ENCODE measurements at places on chromosomes 13 and 19.
A peak's percentile ranks its signal among the peaks of the same experiment; 100 is the strongest.

DNA sequence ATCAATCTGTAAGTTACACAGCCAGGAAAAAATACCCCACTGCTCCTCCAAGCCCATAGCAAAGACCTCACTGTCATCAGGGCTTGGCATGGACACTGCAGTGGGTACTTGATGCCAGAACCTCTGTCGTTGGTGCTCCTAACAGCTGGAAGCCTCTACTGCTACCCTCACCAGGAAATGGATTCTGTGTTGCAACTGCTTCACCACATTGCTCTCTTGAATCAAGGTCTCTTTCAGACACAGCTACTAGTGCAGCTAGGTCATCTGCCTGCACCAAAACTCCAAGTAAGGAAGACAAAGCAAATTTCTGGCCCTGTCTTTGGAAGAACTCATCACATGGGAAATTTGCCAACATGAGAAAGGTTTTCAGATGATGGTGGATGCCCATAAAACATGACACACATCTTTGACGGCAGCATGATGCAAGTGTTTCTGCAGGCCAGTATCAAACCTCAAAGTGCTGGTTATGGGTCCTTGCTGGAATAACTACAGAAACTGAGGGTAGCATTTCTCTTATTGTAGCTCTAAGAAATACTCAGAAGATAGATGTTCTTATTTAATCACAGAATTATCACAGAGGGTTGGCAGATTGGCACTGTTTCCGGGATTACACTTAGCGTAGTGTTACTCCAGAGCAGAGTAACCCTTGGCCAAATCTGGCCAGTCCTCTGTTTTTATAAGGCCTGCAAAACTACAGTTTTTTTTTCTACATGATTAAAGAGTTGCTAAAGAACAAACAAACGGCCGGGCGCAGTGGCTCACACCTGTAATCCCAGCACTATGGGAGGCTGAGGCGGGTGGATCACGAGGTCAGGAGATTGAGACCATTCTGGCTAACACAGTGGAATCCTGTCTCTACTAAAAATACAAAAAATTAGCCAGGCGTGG lies 12.9 kb upstream of the PCCA start:
- no peak for DNase-seq

DNA sequence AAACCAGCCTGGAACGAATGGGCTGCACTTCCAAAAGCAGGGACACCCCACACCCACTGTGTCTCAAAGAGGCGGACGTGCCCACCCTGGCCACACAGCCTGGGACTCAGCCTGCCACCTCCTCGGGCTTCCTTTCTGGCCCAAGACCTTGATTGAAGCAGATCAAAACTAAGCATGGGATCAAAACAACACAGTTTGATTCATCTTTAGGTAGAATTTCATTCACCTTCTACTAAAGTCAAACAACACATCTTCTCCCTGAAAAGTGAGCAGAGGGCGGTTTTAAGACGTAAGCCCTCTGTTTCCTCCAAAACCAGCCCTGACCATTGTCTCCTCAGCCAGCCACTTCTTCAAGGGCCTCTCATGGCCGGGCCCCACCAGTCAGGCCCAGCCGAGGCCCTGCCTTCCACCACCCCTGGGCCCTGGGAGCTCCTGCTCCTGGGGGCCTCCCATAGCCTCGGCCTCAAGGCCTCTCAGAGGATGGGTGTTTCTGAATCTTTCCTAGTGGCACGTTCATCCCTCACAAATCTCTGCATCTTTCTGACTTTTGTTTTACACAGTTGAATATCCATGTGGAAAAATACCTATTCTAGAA lies 6.3 kb upstream of the F10 start:
- no peak for DNase-seq

DNA sequence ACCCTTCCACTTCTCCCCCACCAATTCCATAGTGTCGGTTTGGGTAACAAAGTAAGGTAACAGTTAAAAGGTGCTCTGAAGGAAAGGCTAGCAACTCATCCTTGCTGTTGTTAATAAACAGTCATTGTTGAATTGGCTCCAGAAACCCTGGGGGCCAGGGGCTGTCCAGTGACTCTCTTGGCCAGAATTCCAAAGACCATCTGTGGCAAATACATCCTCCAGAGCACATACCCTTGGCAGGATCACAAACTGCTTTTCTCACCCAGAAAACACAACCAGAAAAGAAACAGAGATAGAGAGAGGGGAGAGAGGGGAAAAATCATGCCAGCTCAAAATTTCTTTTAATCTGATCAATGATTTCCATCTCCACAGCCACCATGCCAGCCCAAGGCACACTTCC lies 22.1 kb downstream of the CACNA1A start:
- DNase-seq, result no peak

DNA sequence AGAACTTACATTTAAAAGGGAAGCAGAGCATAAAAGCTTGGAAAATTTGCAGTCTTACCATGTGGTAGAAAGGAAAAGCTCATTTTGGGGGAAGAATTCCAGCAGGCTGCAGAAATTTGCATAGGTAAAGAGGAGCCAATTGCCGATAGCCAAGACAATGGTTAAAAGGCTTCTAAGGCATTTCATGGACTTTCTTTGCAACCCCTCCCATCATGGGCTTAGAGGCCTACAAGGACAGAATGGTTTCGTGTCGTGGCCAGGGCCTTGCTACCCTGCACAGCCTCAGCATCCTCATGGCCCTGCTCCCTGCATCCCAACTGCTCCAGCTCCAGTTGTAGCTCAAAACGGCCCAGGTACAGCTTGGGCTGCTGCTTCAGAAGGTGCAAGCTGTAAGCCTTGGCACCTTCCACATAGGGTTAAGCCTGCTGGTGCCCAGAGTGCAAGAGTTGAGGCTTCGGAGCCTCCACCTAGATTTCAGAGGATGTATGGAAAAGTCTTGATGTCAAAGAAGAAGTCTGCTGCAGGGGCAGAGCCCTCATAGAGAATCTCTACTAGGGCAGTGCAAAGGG lies 420.3 kb downstream of the PCDH17 start:
- DNase-seq, result no peak

DNA sequence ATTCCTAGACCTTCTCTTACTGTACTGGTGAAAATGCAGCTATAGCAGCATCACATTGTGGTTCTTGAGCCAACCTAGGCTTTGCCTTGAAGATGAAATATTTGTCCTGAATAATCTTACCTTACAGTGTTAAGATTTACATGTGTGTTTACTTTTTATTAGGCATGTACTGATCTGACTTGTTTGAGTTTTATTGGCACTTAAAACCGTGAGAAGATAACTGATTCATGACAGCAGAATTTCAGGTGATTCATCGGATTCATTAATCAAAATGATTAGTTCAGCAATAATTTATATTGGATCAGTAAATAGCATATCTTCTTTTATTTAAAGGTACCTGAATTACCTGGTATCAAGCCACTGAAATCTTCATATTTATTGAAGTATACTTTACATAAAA lies 296.3 kb downstream of the KLF5 start:
- DNase-seq, result no peak

GRCh38 chr19:33554821-33555220 lies 33.2 kb upstream of the PEPD start:
- no peak for DNase-seq

- no peak for DNase-seq
Measured at GRCh38 chr13:49683489-49683888, 7.8 kb downstream of the EBPL start.

GRCh38 chr13:84352946-84353345 lies 470.7 kb upstream of the SLITRK1 start:
- DNase-seq, result no peak

- DNase-seq, result peak; percentile 80
Measured at GRCh38 chr19:8578642-8579265, 1.5 kb upstream of the MYO1F start.

DNA sequence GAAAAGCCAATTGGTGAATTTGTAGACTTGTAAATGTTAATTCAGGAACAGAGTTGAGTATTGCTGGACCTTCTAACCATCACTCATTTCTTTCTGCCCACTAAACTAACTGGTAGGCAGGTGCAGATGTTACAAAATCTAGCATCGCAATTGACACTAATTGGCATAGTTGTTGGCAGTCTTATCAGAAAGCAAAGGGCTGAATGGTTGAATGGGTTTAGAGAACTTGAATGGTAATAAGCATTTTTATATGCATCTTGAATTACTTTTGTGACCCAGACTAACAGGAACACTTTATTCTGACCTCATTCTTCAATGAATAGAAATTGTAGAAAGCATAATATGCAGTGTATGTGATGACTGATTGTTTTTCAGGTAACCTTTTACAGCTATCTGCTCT lies 189.1 kb downstream of the GGACT start:
- no peak for DNase-seq

GRCh38 chr13:111518161-111518792 lies 197.8 kb downstream of the TEX29 start:
- DNase-seq, result no peak

DNA sequence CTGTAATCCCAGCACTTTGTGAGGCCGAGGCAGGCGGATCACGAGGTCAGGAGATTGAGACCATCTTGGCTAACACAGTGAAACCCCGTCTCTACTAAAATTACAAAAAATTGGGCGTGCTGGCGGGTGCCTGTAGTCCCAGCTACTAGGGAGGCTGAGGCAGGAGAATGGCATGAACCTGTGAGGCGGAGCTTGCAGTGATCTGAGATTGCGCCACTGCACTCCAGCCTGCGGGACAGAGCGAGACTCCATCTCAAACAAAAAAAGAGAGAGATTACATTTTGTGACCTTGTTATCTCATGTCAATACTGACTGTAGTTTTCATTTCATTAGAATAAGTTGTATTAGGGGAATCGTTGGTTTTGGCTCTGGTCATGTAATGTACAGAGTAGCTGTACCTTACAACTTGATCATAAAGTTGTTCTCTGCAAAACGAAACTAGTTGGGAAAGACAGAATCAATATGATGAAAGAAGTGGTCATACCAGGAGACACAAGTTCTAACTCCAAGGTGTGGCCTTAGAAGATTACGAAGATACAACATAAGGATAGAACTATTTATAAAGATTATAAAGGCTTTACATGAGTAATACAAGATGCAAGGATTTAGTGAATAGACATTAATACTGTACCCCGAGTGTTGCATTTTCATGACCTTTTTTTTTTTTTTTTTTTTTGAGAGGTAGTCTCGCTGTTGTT lies 15.3 kb downstream of the TMEM38A start:
- no peak for DNase-seq

GRCh38 chr13:46232281-46232680 lies 20.6 kb downstream of the LRRC63 start:
- DNase-seq, result no peak

DNA sequence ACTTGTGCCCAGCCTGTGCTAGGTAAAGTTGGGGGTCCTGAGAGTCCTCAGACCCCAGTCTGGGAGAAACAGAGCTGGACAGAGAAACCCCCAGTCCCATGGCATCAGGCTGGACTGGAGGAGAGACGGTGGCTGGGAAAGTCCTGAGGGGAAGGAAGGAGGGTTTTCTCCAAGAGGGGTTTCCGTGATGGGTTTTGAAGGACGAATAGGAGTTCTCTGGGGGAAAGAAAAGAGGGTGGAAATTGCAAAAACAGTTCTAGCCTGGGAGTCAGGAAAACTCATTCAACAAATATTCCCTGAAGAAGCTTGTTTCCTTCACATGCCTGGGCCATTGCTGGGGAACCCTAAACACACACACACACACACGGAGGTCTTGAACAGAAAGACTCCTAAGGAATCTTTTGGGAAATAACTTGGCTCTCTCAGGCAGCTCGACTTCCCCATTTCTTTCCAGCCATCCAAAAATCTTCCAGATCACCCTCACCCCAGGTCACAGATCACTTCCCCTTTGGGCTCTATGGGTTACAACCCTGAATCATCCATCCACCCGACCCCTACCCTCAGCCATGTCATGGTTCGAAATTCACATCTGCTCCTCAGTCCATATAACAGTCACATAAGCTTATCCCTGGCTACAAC lies 47.5 kb downstream of the COLGALT1 start:
- no peak for DNase-seq

DNA sequence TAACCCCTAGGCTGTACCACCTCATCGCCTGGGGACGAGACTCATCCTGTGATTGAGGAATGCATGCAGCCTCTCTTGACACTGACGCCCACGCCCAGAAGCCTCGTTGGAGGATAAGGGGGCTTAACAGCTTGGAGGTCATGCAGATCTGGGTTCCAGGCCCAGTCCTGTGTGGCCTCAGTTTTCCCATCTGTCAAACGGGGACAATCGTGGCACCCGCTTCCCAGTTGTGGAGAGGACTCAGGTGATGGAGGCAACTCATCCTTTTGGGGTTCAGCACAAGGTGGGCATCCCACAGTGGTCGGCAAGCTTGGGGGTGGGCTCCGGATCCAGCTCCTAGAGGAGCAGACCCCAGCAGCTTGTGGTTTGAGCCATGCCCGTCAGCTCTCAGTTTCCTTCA lies 1.4 kb upstream of the LGI4 start:
- DNase-seq, result no peak

- no peak for DNase-seq
Measured at GRCh38 chr13:30415430-30416030, 6.8 kb upstream of the UBE2L5 start.

DNA sequence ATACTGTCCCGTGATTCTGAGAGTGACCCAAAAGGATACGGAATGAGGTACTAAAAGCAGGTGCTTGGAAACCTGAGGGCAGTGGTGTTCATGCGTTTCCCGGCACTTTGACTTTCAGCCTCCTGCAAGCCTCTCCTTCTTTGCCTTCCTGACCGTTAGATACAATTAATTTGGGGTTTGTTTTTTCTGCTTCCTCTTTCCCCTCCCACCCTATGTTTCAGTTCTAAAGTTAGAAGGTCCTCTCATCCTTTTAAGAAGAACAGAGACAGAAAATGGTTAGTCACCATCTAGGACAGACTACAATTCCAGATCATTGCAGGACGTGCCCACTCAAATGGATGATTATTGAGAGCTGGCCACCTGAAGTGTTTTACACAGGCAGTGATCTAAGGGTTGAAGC lies 1.8 kb upstream of the LILRB4 start:
- no peak for DNase-seq

- DNase-seq, result no peak
Measured at GRCh38 chr19:5507065-5507909, 52.1 kb downstream of the ZNRF4 start.

GRCh38 chr19:7010722-7011593 lies 10.3 kb downstream of the MBD3L2B start:
- no peak for DNase-seq

DNA sequence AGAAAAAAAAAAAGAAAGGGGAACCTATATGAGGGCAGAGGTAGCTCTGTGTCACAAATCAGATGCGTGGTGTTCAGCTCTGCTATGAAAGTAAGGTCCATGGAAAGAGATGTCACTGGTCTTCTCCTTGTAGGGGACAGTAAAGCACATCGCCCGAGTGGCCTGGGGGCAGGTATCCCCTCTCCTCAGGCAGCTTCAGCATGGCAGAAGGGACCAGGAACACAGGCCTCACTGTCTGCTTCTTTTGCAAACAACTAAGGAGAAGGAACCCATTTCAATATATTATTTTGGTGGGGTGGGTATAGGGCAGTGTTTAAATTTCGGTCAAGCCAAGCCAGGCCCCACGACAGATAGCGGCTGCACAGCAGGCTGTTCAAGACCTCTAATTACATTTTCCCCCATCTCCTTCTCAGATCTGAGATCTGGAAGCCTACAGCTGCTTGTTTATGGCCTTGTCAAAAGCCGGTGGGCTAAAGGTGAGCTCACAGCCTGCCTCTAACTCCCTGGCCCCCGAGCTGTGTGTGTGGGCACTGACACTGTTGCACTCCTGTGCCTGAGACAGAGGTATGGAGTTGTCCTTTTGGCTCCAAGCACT lies 72.8 kb downstream of the HSPH1 start:
- DNase-seq, result no peak

Measured in AG08396 (cell line).